ENCODE measurements at places on chromosomes 3 and 15. TPM values are rescaled to one million over a fixed set of nuclear protein-coding genes. Genes with fewer than 3 reads are reported as not detected.

DNA sequence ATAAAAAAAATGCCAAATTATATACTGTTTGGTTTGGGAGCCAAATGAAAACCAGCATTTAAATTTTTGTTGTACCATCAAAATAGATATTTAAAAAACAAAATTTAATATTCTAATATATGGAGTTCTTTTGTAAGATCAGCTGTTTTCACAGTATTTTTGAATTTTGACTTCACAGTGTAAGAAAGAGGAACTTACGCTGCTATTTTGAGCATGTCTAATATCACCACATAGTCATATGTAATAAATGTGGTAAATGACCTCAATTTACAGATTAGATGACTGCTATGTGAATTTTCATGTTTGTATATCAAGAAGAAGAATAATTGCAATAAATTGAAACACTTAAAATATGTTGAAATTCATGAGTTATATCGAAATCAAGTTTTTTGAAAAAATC, 189.6 kb downstream of the ARRDC4 start:
- H3K27ac ChIP-seq = no peak overlapping the region
- no peak overlapping the region for H3K4me3 ChIP-seq
- H3K27me3 ChIP-seq = no peaks in the 10 kb centered on the region
- DNase-seq = no peak
- H3K36me3 ChIP-seq = no peaks in the 10 kb centered on the region

- no peaks in the 10 kb centered on the region for H3K36me3 ChIP-seq
- no peak for DNase-seq
- peak overlapping the region; percentile 0 for H3K4me3 ChIP-seq
- peaks cover 8% of the 10 kb centered on the region for H3K27me3 ChIP-seq
- H3K4me1 ChIP-seq = peaks cover 7% of the 10 kb centered on the region
- peak overlapping the region; percentile 61 for H3K27ac ChIP-seq
These were observed 1.4 kb downstream of the FBLN2 start for GRCh38 chr3:13550423-13550690.

DNA sequence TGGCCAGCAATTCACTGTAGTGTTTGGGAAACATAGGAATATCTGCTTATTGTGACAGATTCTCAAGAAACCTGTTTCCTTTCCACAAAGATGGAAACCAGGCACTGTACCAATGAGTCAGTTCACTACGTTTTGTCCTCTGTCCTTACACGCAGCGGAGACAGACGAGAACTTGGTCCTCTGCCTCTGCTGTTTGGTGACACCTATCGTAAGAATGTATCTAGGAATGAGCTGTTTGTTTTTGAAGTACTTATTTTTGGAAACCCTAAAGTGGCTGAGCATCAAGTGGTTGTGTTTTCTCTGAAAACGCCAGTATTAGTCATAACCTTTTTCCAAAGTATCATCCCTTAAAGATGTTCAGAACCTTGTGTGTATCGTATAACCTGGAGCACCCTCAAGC, 93.0 kb downstream of the PGPEP1L start:
- DNase-seq = peak; percentile 40
- H3K27me3 ChIP-seq = no peaks in the 10 kb centered on the region
- peak overlapping the region; percentile 73 for H3K27ac ChIP-seq
- H3K4me3 ChIP-seq = no peak overlapping the region
- peaks cover 19% of the 10 kb centered on the region for H3K4me1 ChIP-seq

GRCh38 chr3:18633002-18633401, 207.9 kb upstream of the SATB1 start:
- no peaks in the 10 kb centered on the region for H3K27me3 ChIP-seq
- no peaks in the 10 kb centered on the region for H3K36me3 ChIP-seq
- no peak overlapping the region for H3K27ac ChIP-seq
- H3K4me3 ChIP-seq = no peak overlapping the region

Gene DUOXA2
- total RNA-seq = not detected

Data from thoracic aorta (tissue), 2 donors.